Uterus (tissue), 4 donors: ENCODE measurements at places on chromosomes 1 and 21.

DNA sequence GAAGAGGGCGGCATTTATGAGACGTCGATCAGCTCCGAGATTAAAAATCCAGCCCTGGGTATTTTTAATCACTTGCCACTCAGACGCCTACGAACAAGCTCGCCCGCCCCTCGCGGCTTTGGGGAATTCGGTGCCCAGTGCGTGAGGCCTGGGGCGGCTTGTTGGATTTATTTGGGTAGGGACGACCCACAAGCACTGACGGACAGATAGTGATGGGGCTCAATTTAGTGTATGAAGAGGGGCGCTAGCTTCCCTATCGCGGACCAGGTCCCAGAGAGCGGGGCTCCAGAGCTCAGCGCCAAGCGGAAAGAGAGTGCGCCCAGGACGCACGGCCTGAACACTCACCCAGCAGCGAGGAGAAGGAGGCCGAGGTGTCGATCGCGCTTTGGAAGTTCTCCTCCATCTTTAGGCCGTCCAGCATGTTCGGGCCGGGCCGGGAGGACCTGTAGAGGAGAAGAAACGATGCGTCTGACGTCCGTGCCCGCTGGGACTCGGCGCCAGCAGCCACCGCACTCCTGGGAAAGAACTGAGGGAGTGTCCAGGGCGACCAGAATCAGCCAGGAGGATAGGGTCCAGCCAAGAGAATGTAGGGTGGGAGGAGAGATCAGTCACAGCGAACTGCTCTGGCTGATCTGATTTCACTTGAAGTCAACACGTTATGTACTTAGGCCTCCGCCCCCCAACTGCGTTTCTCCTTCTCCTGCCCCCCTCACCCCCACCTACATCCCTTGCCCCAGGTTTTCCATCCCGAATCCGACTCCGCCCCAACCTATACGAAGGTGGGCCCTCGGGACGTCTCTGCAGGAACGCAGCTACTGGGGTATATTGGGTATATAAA, 1.2 kb downstream of the LMX1A start:
- no peak for DNase-seq

DNA sequence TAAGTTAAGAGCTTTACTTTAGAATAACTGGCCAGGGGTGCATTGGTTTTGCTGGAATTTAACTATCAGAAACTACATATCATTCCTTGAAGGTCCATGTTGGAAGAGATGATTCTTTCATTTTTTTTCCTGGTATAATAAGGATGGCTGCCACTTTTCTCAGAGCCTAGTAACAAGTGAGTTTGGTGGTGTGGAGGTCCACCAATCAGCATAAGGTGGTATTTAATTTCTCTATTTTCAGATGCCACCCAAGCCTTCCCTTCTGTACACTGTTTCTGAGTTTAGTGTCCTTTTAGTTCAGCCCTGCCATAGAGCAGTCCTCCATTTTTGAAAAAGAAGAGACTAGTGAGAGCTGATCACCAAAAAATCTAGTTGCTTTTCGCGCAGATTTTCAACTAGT, 386.3 kb downstream of the USP25 start:
- DNase-seq, result no peak

DNA sequence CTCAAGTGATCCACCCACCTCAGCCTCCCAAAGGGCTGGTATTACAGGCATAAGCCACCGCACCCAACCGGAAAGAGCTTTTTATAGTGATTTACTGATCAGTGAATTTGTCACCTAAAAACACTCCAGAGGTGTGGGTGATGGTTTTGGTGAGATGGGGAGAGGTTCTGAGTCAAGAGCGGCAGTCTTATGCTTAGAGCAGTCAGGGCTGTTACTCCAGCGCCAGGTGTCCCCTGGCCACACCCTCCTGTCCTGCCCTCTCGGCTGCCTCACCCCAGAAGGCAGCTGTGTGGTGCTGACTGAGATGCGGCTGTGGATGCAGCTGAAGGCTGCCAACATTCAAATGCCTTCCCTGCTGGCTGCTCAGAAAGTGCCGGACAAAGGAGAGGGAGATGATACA, 94.5 kb upstream of the LPGAT1 start:
- DNase-seq, result no peak

- no peak for DNase-seq
Measured at GRCh38 chr1:119410961-119411360, 4.0 kb upstream of the HSD3B2 start.

DNA sequence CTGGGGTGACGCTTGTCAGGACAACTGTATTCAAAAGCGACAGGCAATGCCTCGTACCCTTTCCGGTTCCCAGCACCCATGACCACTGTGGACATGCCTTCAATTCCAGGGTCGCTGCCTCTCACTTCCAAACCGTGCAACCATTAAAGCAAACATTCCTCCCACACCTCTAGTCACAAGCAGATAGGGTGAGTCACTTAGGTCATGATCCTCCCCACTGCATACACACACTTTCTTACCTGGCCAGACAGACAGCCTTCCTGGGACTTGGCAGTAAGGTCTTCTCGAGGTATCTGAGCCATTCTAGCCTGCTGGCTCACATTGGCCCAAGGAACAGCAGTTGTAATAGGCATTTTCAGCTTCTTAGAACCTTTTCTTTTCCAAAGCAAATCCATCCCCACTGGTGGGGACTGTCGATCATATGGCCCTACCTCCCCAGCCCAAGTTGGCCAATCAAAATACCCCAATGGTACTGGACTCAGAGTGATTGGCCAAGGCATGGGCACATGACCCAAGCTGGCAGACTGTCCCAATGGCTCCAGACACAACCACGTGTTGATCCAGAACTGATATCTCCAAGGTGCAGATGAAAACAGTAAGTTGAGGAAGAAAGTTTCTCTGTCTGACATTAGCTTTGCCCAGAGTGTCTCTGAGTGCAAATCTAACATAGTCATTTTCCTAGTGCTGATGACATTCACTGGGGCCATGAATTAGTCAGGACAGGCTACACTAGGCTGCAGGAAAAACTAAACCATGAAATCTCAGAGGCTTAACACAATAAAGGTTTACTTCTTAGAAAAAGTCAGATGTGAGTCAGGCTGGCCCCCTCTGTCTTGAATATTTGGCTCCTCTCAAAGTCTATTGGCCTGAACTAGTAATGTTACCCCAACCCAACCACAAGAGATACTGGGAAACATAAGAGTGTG, 113.8 kb downstream of the RRAGC start:
- no peak for DNase-seq

GRCh38 chr1:26177182-26177684, at the start of gene CNKSR1:
CNKSR1 (plus strand) TSS chr1:26177491; CDS start chr1:26177548, 57 bp downstream.
- DNase-seq, result no peak

- no peak for DNase-seq
Measured at GRCh38 chr1:218624052-218624451, 278.9 kb downstream of the TGFB2 start.

GRCh38 chr1:60394436-60394835, 320.9 kb upstream of the C1orf87 start:
- DNase-seq, result no peak

- DNase-seq, result no peak
Measured at GRCh38 chr1:103273106-103273505, 164.8 kb upstream of the COL11A1 start.

GRCh38 chr1:46587069-46587468, 17.0 kb downstream of the MKNK1 start:
- no peak for DNase-seq

- DNase-seq, result no peak
Measured at GRCh38 chr1:26949926-26950319, 10.3 kb downstream of the KDF1 start.

DNA sequence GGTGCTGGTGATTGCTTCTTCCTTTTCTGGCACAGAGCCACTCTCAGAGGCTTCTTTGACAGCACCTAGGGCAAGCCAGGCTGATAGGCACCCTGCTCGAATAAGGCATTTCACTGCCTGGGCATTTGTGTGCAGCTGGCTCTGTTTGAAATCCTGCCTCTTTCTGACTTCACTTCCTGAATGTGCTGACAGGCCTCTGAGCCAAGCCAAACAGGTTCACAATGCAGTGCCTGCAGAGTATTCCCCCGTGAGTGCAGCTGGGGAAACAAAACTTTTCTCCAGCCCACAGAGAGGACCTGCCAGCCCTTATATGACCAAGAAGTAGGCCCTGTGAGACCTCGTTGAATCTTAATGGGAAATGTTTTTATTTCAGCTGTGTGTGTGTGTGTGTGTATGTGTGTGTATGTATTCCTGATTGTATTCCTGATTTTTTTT, 10.4 kb downstream of the JUN start:
- peak; percentile 24 for DNase-seq

GRCh38 chr1:190747704-190748103, 270.0 kb upstream of the BRINP3 start:
- no peak for DNase-seq

GRCh38 chr1:212190169-212190568, 95.0 kb upstream of the PPP2R5A start:
- DNase-seq, result no peak

GRCh38 chr1:2865571-2866421, 64.3 kb upstream of the TTC34 start:
- DNase-seq, result no peak

DNA sequence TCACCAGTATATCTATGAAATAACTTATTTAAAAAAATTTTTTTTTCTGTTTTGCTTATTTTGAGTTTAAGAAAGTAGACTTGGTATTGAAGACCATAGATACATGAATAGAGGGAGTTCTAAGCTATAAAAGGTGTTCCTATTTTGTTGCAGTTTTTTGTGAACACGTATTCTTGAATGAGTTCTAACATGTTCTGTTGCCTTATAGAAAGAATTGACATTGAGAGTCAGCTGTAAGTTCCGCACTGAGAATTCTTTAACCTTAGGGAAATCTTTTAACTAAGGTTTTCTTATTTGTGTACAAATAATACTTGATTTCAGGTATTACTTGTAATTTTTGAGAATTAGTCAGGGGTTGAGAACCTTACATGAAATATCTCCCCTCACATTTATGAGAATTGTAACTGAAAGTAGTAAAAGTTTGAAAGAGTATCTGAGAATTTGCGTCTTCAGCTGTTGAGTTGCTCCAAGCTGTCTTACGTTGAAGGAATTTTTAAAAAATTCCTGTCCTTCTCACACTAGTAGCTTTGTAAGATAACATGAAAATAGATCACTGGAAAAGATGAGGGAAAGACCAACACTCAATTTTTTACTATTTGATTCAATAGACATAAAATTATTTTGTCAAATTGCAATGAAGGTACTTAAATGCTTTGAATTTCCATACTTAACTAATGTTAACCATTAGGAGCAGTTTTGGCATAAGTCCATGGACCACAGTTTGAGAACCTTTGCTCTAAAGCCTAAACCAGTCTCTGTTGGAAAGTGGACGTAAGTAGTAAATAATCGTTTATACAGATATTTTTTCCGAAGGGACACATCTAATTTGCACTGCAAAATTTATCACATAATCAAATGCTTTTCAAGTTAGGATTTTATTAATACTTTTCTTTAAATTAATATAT, 3.8 kb downstream of the DR1 start:
- DNase-seq, result no peak

GRCh38 chr1:107523061-107523460, 382.2 kb downstream of the NTNG1 start:
- no peak for DNase-seq

GRCh38 chr1:89804642-89805237, 16.1 kb upstream of the LRRC8D start:
- DNase-seq, result peak; percentile 86

DNA sequence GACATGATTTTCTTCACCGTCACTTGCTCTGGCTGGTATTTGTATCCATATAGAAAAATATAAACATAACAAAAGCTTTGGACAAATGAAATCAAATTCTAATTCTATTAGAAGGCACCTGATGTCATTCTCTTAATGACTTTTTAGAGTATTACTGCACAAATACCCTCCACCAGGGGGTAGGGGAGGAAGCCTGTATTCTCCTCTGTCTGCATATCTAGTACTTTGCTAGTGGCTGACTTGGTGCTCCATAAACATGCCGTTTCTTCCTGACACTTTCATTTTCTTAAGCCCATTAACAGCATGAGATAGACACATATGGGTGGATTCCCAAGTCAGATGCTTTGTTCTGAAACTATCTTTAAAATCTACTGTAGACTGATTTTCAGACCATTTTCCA, 20.6 kb upstream of the KCNJ15 start:
- no peak for DNase-seq

GRCh38 chr1:64514197-64514765, 44.4 kb downstream of the CACHD1 start:
- DNase-seq, result no peak

DNA sequence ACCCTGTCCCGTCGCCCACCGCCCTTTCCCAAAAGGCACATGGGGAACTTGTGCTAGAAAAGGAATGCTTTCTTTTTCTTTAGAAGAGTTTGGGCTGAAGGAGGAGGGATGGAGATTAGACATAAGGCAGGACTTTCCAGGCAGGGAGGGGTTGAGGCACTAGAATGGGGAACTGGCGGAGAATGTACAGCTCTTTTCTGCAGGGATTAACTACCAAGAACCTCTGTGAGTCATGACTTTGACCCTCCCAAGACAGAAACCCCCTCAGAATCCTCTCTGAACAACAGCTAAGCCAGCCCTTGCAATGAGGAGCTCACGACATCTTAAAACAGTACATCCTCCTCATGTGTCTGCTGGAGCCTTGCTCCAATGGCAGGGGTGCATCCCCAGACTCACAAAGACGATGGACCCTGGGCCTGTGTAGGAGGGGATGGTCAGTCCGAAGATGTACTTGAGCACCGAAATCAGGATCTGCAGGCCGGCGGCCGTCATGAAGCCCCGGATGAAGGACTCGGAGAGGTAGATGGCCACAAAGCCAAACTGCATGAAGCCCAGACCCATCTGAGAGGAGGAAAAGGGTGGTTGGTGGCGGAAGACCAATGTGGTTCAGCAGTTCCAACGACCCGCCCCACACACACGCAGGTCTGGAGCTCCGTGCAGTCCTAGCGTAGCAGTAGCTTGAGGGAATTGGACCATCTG, 13.6 kb downstream of the SLC26A9 start:
- DNase-seq, result no peak

DNA sequence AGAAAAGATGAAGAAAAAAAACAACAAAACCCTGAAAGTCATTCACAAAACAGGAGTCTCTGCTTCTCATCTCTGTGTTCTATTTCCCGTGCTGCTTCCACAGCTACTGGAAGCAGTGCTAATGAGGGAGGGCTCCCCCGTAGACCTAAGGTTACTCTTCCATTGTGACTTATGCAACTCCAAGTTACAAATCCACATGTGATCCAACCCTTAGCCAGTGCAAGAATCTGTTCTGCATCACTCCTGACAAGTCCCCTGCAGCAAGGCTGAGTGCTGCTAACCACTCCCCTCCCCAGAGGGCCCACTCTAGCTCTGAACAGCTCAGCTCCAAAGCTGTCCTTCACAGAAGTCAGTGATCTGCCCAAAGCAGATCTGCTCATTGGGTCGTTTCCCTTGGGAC, 10.3 kb downstream of the DNALI1 start:
- DNase-seq, result peak; percentile 65
